ENCODE measurements at places on chromosomes 2 and 18.

DNA sequence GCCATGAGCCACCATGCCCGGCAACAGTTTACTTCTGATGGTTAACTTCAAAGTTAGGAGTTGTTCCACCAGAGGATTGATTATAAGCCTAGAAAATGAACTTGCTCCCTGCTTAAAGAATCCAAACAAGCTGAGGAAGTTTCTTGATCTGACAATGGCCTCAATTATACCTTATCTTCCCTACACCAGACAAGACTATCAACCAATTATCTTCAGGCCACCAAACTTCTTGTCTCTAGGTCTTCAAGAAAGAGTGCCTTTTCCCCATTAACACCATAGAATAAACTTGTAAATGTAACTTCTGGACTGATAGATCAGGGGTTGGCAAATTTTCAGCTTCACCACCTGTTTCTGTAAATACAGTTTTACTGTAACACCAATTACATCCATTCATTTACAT, 15.0 kb downstream of the ZC3H8 start:
- no peak for DNase-seq

- no peak for DNase-seq
Observed at GRCh38 chr2:190578158-190579057, 43.9 kb upstream of the NEMP2 start.

DNA sequence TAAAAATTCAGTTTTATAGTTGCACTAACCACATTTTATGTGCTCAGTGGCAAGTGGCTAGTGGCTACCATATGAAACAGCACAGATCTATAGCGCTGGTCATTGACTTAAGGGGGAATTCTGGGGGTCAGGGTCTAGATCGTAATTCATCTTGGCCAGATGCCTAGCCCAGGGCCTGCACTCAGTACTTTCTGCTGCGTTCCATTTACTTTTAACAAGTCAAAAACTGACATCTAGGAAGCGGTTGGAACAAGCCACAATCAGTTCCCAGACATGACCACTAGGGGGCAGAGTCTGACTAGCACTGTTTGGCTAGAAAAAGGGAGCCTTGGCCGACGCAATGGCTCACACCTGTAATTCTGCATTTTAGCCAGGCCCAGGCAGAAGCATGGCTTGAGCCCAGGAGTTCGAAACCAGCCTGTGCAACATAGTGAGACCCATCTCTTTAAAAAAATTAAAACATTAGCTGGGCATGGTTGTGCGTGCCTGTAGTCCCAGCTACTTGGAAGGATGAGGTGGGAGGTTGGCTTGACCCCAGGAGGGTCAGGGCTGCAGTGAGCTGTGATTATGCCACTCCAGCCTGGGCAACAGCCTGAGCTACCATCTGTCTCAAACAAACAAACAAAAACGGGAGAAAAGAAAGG, 9.0 kb upstream of the TMBIM1 start:
- DNase-seq: peak; percentile 72

- DNase-seq: no peak
Observed at GRCh38 chr2:172964511-172965139, 111.0 kb upstream of the MAP3K20 start.

DNA sequence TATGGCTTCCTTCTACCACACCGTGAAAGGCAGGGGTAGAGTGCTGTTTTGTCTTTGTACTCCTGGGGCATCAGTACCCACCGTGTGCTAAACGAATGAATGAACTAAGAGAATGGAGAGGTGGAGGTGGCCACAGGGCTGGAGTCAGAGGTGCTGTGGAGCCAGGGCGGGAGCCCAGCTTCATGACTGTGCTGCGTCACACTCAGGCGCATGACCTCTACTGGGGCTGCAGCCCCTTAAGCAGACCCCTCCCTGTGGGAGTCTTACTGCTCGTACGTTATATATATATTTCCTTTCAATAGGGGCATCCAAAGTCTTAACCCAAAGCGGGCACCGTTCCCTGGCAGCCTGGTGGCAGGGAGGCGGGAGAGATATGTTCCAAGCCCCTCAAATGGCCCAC, 18.0 kb upstream of the LBH start:
- no peak for DNase-seq

- DNase-seq: no peak
Observed at GRCh38 chr2:138959031-138959430, 178.8 kb upstream of the NXPH2 start.

- DNase-seq: no peak
Observed at GRCh38 chr2:105747254-105747894, 2.7 kb downstream of the NCK2 start.

DNA sequence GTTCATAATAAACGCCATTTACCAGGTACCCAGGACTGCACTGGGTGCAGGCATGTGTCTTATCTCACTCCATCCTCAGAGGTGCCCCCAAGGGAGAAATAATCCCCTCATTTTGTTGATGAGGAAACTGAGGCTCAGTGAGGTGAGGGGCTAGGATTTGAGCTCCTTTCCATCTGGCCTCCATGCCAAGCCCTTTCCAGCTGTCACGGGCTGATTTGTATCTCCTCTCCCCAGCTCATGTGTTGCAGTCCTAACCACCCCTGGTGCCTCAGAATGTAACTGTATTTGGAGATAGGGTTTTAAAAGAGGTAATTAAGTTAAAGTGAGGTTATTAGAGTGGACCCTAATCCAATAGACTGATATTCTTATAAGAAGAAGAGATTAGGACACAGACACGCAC, 137.3 kb downstream of the MYCN start:
- no peak for DNase-seq

- no peak for DNase-seq
Observed at GRCh38 chr2:75025633-75026380, 67.4 kb downstream of the POLE4 start.
